ENCODE measurements at places on chromosomes 16 and 17.

- DNase-seq, result no peak
Observed at GRCh38 chr16:65621640-65622039, 499.8 kb upstream of the CDH11 start.

DNA sequence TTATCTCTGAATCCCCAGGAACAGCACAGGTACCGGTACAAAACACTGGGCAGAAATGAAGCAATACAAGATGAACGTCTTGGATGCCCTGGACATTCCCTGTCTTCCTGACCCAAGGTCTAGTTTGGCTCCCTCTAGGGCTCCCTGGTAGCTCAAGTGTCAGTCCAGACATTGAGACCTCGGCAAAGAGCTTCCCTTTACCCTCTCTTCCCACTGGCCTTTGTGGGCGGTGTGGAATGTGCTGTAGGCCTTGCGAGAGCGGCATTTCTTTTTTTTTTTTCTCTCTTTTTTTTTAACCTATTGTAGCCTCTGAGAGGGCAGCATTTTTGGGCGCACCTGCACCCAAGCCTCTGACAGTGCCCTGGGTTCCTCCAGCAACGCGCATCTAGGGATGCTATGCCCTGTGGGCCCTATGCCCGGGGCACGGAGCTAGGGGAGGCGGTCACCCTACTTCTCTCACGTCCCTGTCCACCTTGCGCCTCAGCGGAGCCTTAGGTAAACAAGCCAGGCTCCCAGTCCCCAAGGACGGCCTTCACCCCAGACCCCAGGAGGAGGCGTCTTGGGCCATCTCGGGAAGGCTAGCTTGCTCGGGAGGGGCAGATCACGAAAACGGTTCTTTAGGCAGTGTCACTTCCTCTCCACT is 1.2 kb upstream of the NFATC3 start:
- peak; percentile 55 for DNase-seq

GRCh38 chr16:63749276-63749675 is 1372.6 kb downstream of the CDH11 start:
- peak; percentile 42 for DNase-seq

DNA sequence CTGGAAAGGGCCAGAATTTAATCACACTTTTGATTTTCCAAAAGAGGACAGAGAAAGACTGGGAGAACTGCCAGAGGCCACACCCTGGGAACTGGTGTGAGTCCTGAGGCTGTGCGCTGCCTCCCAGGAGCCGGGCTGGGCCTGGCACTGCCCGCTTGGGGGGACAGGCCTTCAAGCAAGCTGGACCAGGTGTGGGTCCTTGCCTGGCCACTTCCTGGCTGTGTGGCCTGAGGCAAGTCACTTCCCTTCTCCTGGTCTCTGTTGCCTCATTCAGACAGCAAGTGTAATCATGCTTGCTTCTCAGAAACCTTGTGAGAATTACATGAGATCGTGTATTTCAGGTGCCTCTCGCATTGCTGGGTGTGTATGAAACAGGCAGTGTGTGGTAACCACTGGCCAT is 143.0 kb downstream of the SNX29 start:
- DNase-seq, result peak; percentile 17

GRCh38 chr17:9205520-9206409 is 184.5 kb downstream of the NTN1 start:
- no peak for DNase-seq

- no peak for DNase-seq
Observed at GRCh38 chr17:57782062-57782490, 37.0 kb upstream of the CCDC182 start.

- no peak for DNase-seq
Observed at GRCh38 chr17:64154717-64155116, 24.8 kb upstream of the ERN1 start.

- DNase-seq, result no peak
Observed at GRCh38 chr17:80519091-80519781, 25.4 kb upstream of the RPTOR start.

DNA sequence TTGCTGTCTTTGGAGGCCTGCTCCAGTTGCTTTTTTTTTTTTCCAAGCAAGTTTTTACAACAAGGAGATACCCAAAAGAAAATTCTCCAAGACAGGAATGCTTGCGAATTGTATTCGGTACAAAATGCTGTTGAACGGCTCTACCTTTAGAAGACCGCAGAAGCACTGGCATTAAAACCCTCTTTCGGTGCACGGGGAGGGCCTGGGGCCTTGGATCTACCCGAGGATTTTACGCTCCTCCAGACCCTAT is 1.3 kb upstream of the HELZ start:
- no peak for DNase-seq

GRCh38 chr17:48795444-48796162 is 21.4 kb downstream of the TTLL6 start:
- peak; percentile 67 for DNase-seq

- no peak for DNase-seq
Observed at GRCh38 chr17:9271989-9272388, 250.7 kb downstream of the NTN1 start.

DNA sequence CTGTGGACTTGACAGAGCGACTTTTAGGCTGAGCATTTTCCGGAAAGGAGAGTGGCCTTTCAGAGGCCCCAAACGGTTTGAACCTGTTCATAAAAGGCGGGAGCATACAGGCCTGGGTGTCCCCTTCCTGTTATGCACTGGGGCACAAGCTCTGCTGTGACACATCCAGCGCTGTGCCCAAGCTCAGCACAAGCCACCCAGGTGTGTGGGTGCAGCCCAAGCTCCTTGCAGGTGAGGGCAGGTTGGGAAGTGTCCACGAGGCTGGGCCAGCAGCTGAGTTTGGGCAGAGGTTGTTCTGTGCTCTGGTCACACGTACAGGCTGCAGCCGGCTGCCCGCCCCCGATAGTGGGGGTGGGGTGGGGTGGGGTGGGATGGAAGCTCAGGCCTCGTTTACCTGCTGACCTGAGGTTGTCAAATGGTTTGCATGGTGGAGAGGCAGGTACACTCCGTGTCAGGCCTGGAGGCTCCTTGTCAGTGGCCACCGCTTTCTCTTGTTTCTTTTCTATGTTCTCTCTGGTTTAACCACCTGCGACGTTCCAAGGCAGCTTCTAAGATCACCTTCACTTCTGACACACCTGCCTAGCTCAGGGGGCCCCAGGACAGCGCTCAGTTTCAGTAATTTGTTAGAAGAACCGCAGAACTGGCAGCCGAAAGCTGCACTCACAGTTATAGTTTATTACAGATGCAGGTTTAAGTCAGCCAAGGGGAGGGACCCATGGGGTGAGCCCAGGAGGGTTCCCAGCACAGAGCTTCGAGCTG is 194.7 kb upstream of the CIBAR2 start:
- no peak for DNase-seq

GRCh38 chr17:13051915-13052314 is 34.1 kb upstream of the ELAC2 start:
- no peak for DNase-seq

- DNase-seq, result no peak
Observed at GRCh38 chr16:29927070-29927905, 1.3 kb upstream of the KCTD13 start.

DNA sequence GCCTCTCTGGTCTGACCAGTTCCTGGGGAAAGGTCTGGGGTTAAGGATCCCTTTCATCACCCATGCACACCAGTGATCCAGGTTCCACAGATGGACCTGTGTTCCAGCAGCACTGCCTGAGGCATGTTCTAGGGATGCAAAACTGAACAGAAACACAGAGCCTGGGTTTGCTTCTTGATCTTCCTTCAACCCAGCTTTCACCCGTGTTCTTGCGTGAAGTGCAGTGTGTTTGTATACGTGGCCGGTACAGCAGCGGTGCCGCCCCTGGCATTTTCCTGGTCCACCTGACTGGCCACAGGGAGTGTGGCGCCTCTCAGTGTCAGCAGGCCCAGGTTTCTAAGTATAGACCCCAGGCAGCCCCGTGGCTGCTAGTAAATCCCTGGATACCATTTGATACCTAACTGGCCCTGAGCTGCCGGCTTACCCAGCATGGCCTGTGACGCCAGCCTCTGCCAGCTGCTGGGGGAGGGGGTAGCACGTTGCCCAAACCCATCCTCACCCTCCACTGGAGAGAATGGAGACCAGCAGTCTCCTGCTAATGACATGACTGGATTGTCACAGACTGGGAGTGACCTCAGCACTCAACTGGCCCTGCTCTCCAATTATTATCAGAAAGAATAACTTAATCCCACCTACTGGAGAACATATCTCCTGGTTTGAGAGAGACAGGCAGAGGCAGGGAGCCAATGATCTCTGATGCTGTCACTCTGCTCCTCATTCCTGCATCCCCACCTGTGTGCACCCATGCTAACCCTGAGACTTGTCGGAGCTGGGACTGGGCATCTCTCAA is 59.2 kb upstream of the LGALS9 start:
- DNase-seq, result no peak

DNA sequence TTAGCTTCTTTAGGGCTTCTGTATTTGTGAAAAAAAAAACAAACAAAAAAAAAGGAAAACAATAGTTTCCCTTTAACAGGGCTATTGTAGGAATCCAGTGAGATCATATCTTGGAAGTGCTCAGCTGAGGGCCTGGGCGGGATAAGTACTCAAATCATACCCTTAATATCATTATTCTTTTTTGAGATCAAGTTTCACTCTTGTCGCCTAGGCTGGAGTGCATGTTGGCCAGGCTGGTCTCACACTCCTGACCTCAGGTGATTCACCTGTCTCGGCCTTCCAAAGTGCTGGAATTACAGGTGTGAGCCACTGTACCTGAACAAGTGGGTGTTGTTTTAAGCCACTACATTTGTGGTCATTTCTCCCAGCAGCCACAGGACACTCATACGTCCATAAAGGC is 87.0 kb downstream of the CDH13 start:
- DNase-seq, result no peak

Measured in fibroblast of skin of back (primary cell).